ENCODE measurements at places on chromosomes 3 and 15.

DNA sequence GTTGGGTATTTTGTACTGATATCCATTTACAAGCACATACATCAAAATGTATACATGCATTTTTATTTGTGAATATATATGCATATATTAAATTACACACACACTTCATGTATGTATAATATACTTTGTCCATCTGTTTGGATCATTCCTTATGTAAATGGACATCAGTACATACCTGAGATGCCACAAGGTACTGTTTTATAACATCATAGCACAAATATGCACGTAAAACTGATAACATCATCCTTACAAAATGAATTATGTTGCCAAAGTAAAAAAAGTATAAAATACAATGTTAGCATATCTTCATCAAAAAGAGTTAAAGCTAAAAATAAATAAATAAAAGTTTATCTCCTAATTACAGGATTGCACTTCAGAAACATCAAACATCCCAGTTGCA, 634.8 kb upstream of the UBE2E2 start:
- DNase-seq, result no peak

DNA sequence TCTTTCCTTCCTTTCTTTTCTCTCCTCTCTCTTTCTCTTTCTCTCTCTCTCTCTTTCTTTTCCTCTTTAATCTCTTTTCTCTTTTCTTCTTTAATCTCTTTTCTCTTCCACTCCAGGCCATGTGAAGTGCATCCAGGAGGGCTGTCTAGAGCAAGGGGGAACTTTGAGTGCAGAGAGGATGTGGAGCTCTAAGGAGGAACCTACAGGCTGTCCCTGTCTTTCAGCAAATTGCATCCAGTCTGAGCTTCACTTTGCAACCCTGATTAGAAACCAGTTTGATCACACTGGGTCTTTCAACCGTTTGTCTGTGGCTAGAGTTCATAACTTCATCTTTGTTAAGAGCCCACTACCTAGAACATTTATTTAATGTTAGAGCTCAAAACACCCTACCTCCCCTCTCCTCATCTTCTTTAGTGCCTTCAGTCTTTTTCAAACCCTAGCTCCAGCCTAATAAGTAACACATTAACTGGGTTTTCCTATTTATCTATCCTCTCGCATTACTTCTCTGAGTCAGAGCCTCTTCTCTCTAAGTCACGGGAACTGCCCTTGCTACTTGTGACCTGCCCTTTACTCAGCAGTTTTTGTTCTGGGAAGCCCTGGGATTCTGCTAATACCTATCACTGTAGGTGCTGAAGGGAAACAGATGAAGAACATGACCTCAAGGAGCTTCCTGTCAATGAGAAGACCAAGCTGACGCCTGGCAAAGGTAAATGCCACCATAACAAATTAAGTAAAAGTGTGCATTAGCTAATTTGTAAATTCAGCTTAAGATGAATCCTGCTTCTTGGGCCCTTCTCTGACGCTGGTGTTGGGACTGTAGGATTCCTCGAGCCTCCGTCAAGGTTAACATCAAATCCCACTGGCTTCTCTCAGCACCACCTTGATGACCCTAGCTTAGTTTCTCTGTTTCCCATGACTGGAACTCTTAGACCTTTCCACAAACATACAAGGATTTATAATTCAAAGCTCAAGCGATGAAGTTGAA, at the start of gene GCNT3:
TSS of gene GCNT3 (plus strand) at position 508 of the 985 bp plus-strand sequence. CDS start 6,456 bp downstream, outside the sequence.
- no peak for DNase-seq

- no peak for DNase-seq
Measured at GRCh38 chr15:50767332-50767861, 1.9 kb upstream of the SPPL2A start.

DNA sequence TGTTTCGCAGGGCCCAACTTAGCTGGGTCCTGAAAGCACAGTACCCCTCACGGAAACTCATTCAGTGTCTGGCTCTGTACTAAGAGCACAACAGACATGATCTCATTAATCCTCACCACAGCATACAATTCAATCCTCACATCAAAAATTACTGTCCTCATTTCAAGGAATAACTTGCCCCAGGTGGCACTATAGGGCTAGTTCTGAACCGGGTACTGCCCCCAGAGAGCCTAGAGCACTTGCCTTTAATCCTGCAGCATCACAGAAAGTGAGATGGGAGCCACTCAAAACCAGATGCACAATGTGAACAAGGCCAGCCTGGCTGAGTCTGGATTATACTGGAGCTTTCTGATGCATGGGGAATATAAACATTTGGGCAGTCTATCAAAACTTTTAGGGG, 122.6 kb downstream of the OSBPL10 start:
- no peak for DNase-seq

- DNase-seq, result no peak
Measured at GRCh38 chr3:12751571-12751970, 7.5 kb downstream of the TMEM40 start.

- DNase-seq, result no peak
Measured at GRCh38 chr3:26657348-26657976, 34.9 kb downstream of the LRRC3B start.

GRCh38 chr3:14317057-14317553, 85.3 kb upstream of the SLC6A6 start:
- no peak for DNase-seq

GRCh38 chr3:177647341-177647740, 450.1 kb upstream of the TBL1XR1 start:
- no peak for DNase-seq

DNA sequence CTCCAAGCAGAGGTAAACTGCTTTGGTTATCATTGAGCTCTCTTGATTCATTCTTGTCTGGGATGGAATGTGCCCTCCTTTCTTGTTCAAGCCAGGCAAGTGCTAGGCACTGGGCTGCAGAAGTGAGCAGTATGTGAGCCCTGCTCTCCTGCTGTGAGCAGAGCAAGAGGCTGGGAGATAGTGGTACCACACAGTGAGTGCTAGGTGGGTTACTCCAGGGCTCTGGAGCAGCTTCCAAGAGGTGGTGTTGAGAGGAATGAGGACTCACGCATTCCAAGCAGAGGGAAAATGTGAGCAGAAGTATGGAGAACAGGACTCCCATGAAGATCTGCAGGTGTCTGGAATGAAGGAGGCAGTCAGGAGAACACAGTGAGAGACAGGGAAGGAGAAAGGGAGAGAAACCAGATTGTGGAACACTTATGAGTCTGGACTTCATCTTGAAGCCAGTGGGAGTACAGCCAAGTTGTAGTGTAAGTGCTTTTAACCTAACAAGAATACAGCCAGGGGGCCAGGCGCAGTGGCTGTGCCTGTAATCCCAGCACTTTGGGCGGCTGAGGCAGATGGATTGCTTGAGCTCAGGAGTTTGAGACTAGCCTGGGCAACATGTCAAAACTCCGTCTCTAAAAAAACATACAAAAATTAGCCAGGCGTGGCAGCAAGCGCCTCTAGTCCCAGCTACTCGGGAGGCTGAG, 199.9 kb upstream of the CTDSPL start:
- no peak for DNase-seq

GRCh38 chr15:95416576-95416975, 913.9 kb upstream of the NR2F2 start:
- no peak for DNase-seq

- no peak for DNase-seq
Measured at GRCh38 chr3:177245250-177245649, 48.0 kb upstream of the TBL1XR1 start.

DNA sequence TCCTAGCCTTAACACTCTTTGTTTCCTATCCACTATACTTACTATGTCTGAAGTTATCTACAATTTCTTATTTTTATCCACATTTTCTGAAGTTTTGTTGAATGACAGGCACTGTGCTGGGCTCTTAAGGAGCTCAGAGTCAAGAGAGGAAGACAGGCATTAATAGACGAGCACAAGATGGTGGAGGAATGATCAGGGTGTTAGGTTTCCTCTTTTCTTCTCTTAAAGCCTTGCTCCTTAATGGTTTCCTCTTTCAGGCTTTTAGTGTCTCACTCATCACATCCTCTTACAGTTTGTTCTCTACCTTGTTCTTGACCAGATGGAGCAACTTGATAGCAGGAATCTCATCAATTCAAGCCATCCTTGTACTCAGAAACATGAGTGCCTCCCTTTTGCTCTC, 52.9 kb upstream of the BCL6 start:
- no peak for DNase-seq

DNA sequence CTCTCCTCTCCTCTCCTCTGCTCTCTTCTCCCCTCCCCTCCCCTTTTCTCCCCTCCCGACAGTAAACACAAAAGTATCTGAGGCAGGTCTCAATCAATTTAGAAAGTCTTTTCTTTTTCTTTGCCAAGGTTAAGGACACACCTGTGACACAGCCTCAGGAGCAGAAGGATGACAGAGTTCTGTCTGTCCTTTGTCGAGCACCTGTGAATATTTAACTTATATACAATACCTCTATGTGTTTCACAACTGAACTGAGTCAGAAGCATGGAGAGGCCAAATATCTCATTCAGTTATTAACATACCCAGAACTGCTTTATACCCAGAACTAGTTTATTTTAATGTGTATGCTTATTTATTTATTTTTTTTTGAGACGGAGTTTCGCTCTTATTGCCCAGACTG, 81.1 kb upstream of the ROBO1 start:
- DNase-seq, result no peak

DNA sequence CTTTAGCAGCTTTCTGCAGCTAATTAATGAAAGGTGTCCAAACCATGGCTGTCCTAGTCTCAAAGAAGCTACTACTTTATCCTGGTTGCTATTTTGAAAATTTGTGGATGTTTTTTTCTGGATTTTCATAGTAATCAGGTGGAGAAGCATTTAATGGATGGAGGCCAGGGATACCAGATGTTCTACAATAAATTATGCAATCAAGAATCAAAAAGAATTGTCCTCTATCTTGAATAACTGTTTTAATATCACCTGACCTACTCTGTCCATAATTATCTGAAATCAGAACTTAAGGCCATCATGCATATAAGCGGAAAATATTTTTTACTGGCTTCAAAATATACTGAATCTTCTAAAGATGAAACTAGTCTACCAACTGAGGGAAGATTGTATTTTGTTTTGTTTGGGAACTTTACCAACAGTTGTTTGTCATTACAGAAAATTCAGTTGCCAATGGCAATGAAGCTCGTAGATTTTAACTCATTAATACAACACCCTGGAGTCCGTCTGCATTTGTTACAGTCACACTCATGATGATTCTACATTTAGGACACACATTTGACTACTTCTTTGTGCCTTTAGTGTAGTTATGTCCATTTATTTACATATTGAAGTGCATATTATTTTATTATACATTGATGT, 762.3 kb upstream of the GRM7 start:
- no peak for DNase-seq

DNA sequence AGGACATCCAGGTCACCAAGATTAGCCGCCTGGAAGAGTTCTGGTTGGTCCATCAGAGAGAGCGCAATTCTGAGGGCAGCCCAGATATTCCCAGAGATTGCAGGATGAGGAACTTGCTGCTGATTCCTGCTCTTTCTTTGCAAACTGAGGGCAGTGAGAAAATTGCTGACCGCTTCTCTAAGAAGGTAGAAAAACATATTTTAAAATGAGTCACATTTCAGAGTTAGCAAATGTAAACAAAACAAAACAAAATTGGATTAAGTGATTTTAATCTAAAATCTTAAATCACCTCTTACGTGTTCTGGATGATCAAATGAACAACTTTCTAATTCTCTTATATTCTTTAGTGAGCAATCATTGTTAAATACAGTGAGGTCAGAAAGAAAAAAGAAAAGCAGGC, 149.0 kb downstream of the USP13 start:
- no peak for DNase-seq

- no peak for DNase-seq
Measured at GRCh38 chr3:119125342-119125741, 20.6 kb upstream of the TEX55 start.

DNA sequence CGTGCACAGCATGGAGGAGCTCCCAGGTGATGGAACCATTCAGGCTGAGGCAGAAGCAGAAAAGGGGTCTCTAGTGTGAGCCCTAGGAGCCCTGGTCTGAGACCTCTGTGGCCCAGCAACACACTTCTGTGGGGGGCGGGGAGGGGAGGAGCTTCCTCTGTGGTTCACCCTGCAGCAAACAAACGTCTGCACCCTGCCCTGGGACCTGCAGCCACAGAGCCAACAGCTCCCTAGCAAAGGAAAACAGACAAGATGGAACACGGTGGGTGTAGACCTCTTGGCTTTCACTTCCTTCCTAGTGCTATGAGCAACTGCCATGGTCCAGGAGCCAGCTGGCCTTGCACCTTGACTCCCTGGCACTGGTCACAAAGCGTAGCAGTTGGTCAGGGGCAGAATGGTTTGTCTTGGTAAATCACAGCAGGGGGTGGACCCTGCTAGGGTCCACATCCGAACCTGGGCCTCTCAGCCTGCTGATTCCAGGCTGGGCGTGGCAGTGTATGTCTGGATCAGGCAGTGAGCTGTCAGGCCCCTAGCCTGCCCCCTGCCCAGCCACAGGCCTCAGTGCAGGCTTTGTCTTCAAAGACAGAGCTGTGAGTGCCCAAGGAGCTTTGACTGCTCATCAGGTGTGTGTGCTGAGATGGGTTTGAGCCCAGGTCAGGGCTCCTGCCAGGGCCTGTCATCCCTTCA, 6.7 kb downstream of the AMIGO3 start:
- DNase-seq, result no peak

Measured in posterior cingulate gyrus (tissue), 11 donors.